ENCODE measurements at places on chromosomes 16 and 17.

- no peak for DNase-seq
Measured at GRCh38 chr16:61897657-61898056, 138.6 kb downstream of the CDH8 start.

- DNase-seq, result no peak
Measured at GRCh38 chr17:67139784-67140665, 95.7 kb downstream of the CACNG1 start.

- DNase-seq, result no peak
Measured at GRCh38 chr17:34246446-34246845, 8.6 kb upstream of the CCL2 start.

DNA sequence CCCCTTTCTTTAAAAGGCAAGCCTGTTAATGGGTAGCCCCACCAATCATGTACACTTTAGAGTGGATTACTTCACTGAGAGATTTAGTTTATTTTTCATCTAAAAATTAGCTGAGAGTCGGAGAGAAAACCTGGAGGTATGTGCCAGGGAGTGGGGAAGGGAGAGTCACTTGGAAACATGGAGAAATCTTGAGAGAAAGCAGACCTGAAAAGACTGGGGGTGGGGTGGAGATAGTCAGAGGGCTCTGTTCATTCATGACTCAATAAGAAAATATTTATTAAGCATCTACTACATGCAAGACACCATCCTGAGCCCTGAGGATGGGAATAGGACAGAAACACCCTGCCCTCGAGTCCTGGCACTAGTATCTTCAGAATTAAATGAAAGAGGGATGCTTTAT is 27.4 kb upstream of the RCVRN start:
- DNase-seq, result no peak

GRCh38 chr17:21289175-21289901 is 4.8 kb downstream of the MAP2K3 start:
- no peak for DNase-seq

Measured in AG04449 (cell line).